ENCODE measurements at places on chromosomes 4 and X.

DNA sequence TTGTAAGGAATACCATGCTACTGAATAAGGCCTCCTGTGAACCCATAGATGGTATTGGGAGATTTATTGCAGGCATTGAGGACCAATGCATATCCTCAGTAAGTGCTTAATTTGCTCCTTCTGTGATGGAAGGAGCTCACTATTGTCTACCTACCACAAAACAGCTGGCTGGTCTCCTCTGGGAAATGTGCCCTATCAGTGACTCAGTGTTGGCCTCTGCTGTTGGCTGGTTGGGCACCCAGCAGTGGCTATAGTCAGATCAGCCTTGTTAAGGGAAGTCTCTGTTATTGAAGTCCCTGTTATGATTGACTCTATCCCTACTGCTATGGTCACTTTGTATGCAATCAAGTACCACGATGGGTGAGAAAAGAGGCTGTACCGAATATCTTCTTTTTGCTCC lies 27.5 kb upstream of the OTUD4 start:
- DNase-seq, result no peak

DNA sequence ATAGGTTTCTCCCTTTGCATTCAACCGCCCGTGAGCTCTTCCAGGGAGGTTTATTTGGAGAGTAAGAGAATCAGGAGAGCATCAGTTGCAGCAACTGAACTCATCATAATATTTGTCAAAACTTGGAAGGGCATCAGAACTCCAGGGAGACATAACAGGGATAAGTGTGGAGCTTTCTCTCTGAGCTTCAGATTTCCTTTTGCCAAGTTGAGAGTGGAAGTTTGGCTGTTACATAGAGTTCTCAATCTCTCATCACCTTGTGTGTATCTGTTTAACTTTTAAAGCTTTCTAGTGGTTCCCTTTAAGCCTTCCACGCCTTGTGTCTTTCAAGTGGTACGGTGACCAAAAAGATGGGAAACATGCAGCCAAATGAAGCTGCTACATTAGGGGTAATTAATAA lies 18.8 kb downstream of the BMP3 start:
- DNase-seq, result no peak

DNA sequence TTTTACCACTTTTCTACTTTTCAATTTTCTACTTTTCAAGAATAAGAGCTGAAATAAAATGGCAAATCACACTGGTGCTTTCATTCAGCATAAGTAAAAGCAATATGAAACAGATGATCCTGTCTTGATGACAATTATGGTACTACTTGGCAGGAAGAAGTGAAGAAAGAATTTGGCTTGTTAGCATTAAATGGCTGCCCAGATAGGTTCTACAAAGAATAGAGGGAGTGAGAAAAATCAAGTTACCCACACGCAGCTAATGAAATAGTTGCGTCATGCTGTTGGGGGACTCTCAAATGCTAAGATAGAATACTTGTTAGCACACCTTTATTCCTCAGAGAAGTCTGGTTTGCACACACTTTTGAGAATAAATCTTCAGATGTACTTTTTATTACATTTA lies 12.5 kb upstream of the LCORL start:
- no peak for DNase-seq

- DNase-seq, result no peak
Observed at GRCh38 chrX:1196436-1196835, 16.0 kb downstream of the CRLF2 start.

GRCh38 chr4:10722957-10723356 lies 38.4 kb upstream of the CLNK start:
- no peak for DNase-seq
